Activated CD8-positive, alpha-beta T cell treated with anti-CD3 and anti-CD28 coated beads, Interleukin-2, amount 10 ng/mL, durations not matched to agents 7 days and 5 days (primary cell): ENCODE measurements at places on chromosomes 4 and X. TPM values are rescaled to one million over a fixed set of nuclear protein-coding genes. Genes with fewer than 3 reads are reported as not detected.

Gene STK32B
- total RNA-seq = not detected

DNA sequence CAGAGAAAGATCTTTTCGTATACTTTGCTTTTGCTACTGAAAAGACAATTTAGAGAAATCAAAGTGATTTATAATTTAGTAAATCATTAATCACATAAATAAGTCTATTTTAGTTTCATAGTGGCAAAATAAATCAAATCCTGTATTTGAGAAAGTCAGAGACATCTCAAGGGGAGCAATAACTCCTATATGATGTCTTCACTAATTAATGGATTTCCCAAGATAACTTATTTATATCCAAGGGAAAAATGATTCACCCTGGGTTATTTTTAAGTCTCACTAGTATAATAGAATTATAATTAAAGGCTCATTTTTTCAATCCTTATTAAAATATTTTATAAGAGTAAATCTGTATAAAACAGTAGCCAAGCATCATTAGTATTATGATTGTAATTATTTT, 177.8 kb upstream of the GIMD1 start:
- DNase-seq = no peak

Gene CT45A2
- not detected for total RNA-seq

Gene TLL1
- not detected for total RNA-seq

Gene SPARCL1
- not detected for total RNA-seq

DNA sequence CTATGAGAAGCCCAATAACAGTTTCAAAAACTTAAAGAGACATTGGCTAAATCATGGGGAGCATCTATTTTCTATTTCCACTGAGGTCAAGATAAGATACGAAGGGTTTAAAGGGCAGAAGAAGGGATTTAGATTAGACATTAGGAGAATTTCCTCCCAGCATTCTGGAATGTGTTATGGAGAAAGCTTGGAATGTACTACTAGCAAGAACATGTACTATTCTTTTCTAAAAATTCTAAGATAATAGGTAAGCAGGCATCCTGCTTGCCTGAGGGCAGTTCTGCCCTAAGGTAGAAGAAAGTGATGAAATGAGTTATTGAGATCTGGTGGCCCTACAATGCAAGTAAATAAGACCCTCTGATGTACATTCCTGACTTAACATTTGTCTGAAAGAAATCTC, 279.2 kb downstream of the NR3C2 start:
- no peak for DNase-seq

Gene HELT
- total RNA-seq = not detected

Gene STARD8
- 0.34 TPM for total RNA-seq
